NCI-H748 treated with DMSO at 0.1 percent for 48 hours (cell line): ENCODE measurements at places on chromosomes 6 and 20.

DNA sequence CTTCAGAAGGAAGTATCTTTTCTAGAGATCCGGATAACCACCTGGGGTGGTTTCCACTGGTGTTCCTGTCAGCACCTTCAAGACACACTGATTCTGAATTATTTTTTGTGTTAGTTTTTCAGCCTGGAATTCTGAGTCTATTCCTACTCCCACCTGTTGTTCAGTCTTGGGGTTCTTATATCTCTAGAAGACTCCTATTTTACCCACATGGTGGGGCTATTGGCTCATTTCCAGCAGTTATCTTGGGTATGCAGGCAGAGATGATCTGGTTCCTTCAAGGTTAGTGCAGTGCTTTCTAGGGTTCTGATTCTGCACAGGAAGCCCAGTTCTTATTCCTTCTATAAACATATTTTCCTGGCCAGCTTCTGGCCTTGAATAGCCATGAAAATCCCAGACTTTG, 175.6 kb upstream of the PDE7B start:
- DNase-seq, result peak; percentile 37

GRCh38 chr6:118971682-118972081, 36.7 kb upstream of the MCM9 start:
- no peak for DNase-seq

- no peak for DNase-seq
Measured at GRCh38 chr6:137171824-137172733, 1.4 kb downstream of the IL22RA2 start.

- DNase-seq, result no peak
Measured at GRCh38 chr6:168099201-168100010, 20.4 kb upstream of the FRMD1 start.

DNA sequence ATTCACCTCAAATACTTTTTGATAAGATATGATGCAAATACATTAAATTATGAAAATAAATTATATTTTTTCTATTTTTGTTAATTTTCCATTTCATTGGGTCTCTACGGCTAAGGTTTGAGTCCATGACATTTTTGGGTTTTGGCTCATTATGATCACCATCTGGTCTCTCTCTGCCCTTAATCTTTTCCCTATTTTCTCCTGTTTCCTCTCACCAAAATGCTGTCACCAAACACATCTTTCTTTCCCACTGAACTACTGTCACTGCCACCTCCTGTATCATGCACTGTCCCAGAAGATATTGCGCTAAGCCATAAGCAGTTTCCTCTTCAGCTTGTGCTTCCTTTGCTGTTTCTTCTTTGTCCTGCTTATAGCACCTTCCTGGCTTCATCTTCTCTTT, 42.0 kb upstream of the OGFRL1 start:
- DNase-seq, result no peak

DNA sequence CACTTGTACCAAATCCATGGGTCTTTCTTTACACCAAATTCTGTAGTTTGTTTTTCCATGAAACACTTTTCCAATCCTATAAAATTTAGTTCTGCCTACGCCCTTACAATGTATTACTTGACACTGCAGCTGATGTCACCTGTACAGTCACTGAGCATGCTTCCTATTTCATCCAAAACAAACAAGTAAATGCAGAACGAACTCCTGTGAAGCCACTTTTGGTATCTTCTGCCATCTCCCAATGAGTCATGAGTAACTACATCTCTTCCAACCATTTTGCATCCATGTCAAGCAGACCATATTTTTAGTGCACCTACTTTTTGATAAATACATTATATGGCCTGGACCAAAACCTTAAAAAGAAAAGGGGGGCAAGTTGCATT, 42.4 kb downstream of the HDDC2 start:
- DNase-seq, result no peak

- no peak for DNase-seq
Measured at GRCh38 chr20:63979229-63979556, 249 bp downstream of the SAMD10 start.

DNA sequence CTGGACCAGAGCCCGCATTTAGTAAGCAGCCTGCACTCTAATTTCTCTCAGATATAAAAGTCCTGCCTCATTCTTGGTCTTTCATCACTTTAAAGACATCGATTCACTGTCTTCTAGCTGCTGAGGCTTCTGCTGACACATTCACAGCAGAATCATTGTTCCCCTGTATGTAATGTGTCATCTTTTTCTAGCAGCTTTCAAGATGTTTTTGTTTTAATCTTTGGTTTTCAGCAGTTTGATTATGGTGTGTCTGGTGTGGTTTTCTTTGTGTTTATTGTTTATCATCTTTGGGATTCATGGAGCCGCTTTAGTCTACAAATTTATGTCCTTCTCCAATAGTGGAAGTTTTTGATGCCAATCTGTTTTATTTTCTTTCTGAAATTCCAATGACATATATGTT, 157.3 kb upstream of the STMND1 start:
- no peak for DNase-seq

- DNase-seq, result no peak
Measured at GRCh38 chr6:161596807-161597520, 323.1 kb upstream of the AGPAT4 start.

- DNase-seq, result no peak
Measured at GRCh38 chr6:9657994-9658393, 756.9 kb downstream of the TFAP2A start.

DNA sequence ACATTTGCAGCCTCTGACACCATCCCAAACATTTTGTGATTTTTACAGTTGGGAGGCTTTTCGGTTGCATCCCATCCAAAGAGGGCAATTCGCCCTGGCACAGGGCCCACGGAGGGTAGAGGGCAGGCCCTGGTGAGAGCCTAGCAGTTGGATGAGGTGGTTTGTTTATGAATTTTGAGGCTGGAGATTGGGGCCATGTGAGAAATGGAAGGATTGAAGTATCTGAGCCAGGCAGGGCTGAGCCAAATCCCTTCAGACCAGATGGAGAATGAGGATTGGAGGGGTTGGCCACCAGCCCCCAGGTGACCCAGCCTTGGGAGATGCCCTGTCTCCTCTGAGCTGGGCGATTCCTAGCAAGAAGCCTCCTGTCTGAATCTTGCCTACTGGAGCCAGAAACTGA, 52.6 kb upstream of the CCDC167 start:
- no peak for DNase-seq

GRCh38 chr6:159493231-159493897, 199.7 kb downstream of the SOD2 start:
- DNase-seq, result no peak

DNA sequence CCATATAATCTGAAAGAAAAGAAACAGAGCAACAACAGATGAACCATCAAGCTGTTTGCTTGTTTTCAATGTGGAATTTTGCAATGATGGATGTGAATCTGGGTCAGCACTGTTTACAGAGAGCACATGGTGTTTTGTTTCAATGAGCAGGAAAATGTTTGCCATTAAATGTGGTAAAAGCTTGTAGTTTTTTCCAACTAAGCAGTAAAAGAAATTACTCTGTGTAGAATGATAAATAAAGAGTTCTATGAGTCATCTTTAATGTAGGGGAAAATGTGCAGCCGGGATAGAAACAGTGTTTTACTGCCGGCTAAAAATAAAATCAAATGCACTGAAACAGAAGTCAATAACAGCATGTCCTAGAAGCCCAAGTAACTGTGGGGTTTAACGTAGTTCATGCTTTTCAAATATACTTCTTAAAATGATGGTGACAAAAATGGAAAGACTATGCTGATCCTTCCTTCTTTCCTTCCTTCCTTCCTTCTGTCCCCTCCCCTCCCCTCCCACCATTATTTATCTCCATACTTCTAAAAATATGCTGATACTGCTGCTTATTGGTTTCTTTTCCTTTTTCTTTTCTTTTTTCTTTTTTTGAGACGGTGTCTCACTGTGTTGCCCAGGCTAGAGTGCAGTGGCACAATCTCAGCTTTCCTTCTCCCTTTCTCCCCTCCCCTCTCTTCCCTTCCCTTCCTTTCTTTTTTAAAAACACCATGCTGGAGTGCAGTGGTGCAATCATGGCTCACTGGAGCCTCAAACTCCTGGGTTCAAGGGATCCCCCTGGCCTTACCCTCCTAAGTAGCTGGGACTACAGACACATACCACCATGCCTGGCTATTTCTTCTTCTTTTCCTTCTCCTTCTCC, 6.3 kb upstream of the NAA20 start:
- DNase-seq, result peak; percentile 71

- peak; percentile 11 for DNase-seq
Measured at GRCh38 chr6:80605165-80605989, 498.9 kb downstream of the BCKDHB start.

DNA sequence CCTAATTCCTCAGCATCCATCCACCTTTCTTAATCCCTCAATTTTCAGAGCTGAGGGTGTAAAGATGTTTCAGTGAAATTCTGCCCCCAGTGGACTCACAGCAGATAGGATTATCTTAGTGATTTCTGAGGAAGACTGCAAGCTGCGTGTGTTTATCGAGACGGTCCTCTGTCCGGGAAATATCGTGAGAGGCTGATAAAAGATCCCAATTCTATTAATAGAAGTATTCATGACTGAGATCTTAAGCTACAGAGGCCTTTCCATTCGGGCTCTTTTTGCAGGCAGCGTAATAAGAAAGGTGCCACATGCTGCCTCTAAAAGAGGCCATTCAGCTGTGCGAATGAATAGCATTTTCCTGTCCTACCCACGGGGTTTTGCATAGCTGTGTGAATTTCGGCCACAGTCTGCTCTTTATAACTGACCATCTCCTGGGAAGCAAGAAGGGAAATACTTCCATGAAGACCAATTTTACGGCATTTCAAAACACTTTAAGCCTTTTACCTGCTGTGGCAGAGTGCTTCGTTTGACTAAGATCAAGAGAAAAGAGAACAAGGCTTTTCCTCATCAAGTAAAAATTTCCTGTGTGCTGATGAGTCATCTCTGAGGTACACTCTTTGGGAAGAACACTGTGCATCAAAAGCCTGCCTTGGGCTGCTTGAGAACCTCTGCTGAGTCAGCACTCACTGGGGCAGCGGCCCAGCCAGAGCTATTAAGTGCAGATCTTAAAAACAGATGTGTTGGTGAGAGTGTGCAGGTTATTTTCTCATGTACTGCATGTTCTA, 208.8 kb downstream of the ARHGAP18 start:
- DNase-seq, result no peak

GRCh38 chr6:137705160-137706082, 161.6 kb upstream of the TNFAIP3 start:
- DNase-seq, result peak; percentile 69

- DNase-seq, result no peak
Measured at GRCh38 chr6:50369996-50370395, 320.3 kb upstream of the DEFB112 start.

- no peak for DNase-seq
Measured at GRCh38 chr6:70421509-70421908, 8.2 kb downstream of the FAM135A start.

- DNase-seq, result no peak
Measured at GRCh38 chr6:17427062-17427461, 33.7 kb downstream of the CAP2 start.

DNA sequence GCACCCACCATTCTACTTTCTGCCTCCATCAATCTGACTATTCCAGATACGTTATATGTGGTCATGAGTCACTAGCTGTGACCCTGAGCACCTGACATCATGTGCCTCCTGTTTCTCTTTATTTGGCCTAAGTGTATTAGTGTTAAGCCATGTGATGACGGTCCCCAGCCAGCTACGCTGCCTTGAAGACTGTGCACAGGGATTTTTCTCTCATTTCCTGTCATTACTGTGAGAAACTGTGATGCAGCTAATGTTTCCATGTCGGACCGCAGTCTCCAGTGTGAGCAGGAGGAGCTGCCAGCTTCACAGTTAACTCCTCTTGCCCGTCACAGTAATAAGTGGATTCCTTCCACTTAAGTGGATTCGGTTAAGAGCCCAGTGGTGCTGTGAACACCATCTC, 9.9 kb upstream of the SPATS1 start:
- no peak for DNase-seq

DNA sequence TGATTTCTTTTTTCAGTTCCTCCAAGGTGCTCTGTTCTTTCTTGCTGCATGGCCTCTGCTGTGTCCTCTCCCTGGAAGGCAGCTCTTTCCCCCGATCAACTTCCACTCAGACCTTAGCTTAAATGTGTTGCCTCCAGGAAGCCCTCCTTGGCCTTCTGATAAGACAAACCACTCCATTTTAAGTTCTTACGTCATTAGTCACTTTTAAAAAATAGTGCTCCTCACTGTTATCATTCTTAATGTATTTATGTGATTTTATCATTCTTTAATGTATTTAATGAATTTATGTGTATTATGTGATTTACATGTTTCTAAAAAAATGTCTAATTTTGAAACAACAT, 12.2 kb upstream of the MANBAL start:
- no peak for DNase-seq

- DNase-seq, result no peak
Measured at GRCh38 chr6:37088897-37089296, 81.1 kb upstream of the PIM1 start.

DNA sequence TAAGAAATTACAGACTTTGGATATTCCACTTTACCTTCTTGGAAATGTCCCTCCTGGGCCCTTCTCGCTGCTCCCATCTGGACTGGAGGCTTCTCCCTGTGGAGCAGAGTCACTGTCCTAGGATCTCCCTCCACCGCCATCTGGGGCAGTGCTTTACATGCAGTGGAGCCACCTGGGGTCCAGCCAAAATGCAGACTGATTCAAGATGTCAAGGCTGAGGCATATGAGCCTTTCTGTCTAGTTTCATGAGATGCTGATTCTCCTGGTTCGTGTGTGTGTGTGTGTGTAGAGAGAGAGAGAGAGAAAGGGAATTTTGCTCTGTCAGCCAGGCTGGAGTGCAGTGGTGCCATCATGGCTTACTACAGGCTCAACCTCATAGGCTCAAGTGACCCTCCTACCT, 14.9 kb downstream of the MICA start:
- no peak for DNase-seq

DNA sequence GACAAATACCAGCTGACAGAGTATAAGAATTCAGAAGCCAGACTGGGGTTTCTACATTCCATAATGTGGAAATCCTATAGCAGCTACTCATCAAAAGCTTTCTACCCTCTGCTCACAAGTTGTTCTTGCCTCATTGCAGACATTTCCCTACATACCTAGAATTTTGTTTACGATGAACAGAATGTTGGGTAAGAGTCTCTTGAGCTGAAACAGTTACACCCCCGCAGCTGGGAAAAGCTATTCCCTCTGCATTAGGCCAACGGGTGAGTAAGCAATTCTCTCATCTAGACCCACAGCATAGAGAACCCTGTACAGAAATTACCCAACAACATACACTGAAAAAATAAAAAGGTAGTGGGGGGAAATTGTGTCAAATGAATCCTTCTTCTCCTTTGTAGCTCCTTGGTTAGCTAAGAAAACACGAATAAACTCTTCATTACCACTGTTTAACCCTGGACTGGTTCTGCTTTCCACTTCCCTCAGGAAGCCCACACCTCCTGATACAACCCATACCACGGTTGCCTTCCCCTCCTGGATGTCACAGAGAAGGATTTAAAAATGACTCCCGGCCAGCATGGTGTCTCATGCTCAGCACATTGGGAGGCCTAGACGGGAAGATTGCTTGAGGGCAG, 215.0 kb upstream of the SHLD1 start:
- DNase-seq, result no peak
